Endothelial cell of umbilical vein (primary cell): ENCODE measurements at places on chromosomes 4 and X. TPM values are rescaled to one million over a fixed set of nuclear protein-coding genes. Genes with fewer than 3 reads are reported as not detected.
A peak's percentile ranks its signal among the peaks of the same experiment; 100 is the strongest.

DNA sequence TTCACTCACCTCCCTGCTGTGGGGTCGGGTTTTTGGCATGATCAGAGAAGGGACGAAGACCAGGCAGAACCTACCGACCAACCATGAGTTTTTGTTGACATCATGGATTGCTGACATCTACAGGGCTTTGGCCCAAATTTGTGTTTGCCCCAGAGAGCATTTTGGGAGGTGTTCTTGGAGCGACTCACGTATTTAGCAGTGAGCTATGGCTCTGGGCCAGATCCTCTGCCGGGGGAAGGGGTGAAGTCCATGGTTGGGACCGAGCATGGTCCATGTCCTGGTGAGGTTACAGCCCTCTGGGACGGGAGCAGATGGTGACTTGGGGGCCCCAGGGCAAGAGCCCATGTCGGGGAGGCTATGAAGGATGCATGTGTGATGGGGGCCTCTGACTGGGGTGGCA is 17.4 kb downstream of the SORCS2 start:
- DNase-seq, result no peak
- H3K27ac ChIP-seq, result no peak overlapping the region
- H3K36me3 ChIP-seq, result no peaks in the 10 kb centered on the region
- no peak overlapping the region for H3K4me3 ChIP-seq

GRCh38 chrX:74800062-74800461 is 125.2 kb downstream of the NEXMIF start:
- no peaks in the 10 kb centered on the region for H3K4me1 ChIP-seq
- no peaks in the 10 kb centered on the region for H3K27me3 ChIP-seq
- H3K36me3 ChIP-seq, result no peaks in the 10 kb centered on the region

GRCh38 chrX:30653415-30654131 is at the start of gene GK:
Gene GK (plus strand): TSS chrX:30653423. CDS start chrX:30653538, 115 bp downstream.
- no peaks in the 10 kb centered on the region for H3K27me3 ChIP-seq
- H3K4me1 ChIP-seq, result peaks cover 11% of the 10 kb centered on the region
- H3K4me3 ChIP-seq, result peak within 1 kb of the TSS; percentile 68
- peak; percentile 3 for DNase-seq

DNA sequence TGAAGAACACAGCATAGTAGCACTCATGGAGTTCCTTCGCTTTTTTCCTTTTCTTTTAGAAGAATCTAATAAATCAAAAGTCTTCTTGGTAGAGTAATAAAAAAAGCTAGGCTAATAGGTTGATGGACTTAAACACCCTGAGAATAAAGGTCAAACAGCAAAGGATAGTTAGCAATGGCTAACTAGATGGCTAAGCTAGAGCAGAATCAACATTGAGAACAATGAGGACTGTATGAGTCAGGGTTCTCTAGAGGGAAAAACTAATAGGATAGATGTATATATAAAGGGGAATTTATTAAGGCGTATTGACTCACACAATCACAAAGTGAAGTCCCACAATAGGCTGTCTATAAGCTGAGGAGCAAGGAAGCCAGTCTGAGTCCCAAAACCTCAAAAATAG is 550.9 kb downstream of the GLUD2 start:
- no peaks in the 10 kb centered on the region for H3K36me3 ChIP-seq
- H3K27me3 ChIP-seq, result no peaks in the 10 kb centered on the region
- H3K4me1 ChIP-seq, result no peaks in the 10 kb centered on the region
- H3K27ac ChIP-seq, result no peak overlapping the region
- H3K4me3 ChIP-seq, result no peak overlapping the region

REELD1 gene
- not detected in 2 replicates for total RNA-seq
